CD4-positive, alpha-beta T cell treated with Interleukin-6 at 100 ng/mL for 8 hours (primary cell): ENCODE measurements at places on chromosomes 4 and X.

DNA sequence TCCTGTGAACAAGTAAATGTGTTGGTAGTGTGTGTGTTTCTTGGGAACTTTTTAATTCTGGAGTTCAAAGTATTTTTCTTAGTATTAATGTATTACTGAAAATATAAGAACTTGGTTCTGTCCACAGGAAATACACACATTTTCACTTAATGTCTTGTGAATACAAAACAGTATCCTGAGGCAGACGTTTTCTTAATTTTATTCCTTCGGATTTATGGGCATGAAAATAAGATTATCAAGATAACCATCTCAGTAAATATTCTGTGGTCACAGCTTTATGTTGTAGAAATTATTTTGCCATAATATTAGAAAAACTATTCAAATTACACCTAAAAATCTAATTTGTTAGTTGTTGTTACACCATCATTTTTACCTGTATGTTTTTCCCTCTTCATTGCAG, 29.8 kb downstream of the NFKB1 start:
- DNase-seq = no peak

DNA sequence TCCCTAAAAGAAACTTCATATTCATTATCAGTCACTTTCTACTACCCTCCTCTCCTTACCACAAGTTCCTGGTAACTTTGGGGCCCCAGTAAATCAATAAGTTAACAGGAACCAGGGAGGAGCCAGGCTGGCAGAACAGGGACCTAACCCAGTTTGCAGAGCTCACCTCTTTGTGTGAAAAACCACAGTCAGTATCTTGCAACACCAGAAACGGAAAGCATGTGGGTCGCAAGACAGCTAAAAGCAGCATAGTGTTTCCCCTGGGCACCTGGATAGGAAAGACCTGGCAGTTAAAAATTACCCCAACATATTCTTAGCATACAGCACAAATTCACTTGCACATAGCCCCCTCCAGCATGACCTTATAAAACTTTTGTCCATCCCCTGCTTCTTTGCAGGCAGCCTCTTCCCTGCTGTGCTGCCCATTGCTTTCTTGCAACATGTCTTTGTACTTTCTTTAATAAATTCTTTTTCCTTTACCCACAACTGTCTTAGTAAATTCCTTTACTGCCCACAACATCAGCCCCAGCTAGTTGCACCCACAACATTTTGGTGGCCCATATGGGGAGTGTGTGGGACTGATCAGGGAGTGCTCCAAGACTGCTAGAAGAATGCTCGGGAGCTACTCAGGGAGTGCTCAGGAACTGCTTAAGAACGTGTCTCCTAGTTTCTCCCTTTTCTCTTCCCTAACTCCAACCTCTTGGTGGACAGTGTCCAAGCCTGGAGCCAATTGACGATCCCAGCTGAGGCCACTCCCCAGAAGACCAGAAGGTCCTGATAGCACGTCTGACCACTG, 83.4 kb downstream of the MSN start:
- DNase-seq = peak; percentile 54

GRCh38 chr4:138959097-138959815, 56.3 kb upstream of the NOCT start:
- no peak for DNase-seq

- DNase-seq = no peak
Measured at GRCh38 chr4:140249351-140249750, 95.4 kb upstream of the MAML3 start.

DNA sequence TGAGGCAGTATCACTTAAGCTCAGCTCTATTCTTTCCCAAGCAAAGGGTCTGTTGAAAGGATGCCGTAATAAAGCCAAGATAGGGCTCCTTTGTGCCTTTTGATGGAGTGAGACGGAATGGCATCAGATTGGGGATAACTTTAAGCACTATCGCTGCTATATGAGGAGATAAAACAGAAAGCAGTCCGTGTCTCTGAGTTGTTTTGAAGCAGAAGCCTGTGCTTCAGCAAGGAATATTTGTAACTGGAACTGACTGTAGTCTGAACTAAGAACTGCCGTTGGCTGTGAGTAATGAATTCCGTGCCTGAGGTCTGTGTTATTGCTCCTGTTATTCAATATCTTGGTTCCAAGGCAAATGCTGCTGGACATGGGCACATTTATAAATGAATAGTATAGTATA, 297.4 kb downstream of the ANKRD50 start:
- no peak for DNase-seq

- DNase-seq = no peak
Measured at GRCh38 chrX:120740072-120740471, 110.2 kb upstream of the C1GALT1C1 start.

DNA sequence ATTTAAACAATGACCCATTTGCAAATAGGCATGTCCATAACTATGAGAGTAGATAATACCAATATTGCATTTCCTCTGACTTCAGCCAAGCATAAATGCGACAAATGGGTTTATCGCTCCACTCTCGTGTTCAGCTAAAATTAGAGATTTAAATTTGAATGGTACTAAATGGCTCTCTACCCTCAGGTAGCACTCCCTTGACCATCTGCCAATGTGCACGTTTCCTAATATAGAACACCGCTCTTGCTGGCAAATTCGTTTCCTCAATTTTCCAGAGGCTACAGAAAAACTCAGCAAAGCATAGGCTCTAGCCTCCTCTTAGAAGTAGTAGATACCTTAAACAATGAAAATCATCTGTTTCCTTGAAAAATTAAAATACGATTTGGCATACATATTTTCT, 251.6 kb downstream of the ADGRA3 start:
- DNase-seq = no peak

GRCh38 chr4:184402239-184402638, 72.1 kb downstream of the IRF2 start:
- DNase-seq = no peak

GRCh38 chrX:56382278-56382677, 150.1 kb downstream of the KLF8 start:
- DNase-seq = no peak

GRCh38 chrX:43560247-43560946, 95.7 kb upstream of the MAOA start:
- no peak for DNase-seq

DNA sequence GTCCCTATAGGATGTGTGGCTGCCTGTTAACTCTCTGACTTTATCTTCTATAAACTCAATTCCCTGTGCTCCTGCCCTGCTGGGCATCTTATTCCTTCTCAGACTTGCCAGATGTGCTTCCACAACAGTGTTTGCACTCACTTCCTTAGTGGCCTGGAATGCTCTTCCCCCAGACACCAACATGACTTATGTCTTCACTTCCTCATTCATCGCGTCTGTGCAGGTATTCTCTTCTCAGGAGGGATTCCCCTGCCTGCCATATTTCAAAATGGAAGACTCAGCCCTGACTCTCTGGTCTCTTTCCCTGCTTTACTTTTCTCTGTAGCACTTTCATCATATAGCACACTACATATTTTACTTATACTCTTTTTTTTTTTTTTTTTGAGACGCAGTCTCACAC, 344.0 kb downstream of the CENPC start:
- no peak for DNase-seq

- no peak for DNase-seq
Measured at GRCh38 chr4:97593248-97593647, 550.0 kb downstream of the STPG2 start.

- DNase-seq = no peak
Measured at GRCh38 chr4:110515676-110516075, 39.7 kb downstream of the ENPEP start.

DNA sequence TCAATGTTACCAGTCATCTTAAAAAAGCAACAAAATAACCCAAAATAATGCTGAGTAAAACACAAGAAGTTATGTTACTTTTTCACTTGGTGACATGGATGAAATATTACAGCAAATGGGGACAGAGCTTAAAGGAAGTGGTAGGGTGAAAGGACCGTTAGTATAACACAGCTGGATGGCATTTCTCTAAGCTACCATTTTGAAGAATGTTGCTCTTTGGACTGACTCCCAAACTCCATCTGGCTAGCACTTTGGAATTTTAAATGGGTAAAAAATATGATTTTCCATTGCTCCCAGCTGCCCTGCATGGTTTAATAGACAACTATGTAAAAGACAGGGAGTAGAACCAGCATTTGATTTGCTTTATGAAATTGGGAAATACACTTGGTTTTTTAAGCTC, 27.6 kb downstream of the CLCN5 start:
- DNase-seq = no peak

- no peak for DNase-seq
Measured at GRCh38 chr4:180120068-180120467, 2123.1 kb upstream of the TENM3 start.

DNA sequence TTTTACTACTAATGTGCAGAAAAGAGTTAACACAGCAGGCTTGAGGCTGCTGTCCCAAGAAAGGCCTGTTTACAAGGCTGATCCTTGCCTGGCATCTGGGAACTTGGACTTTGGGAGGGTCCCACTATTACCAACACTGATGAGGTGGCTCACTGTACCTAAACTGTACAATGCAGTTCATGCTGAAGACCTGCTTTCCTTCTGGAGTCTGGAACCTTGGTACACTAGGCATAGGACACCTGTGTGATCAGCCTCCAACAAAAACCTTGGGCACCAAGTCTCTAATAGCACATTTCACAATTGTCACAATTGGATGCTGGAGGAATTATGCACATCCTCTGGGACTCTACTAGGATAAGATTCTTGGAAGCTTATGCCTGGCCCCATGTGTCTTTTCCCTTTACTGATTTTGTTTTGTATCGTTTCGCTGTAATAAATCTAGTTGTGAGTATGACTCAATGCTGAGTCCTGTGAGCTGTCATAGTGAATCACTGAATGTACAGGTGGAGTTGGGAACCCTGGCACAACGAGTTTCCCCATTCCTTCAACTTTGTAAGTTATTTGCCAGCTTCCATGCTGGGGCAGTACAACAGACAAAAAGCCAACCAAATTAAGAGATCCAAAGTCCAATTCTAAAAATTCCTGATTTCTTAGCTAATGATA, 45.9 kb downstream of the TEC start:
- DNase-seq = no peak

- DNase-seq = no peak
Measured at GRCh38 chrX:31258166-31258565, 186.3 kb upstream of the FTHL17 start.

DNA sequence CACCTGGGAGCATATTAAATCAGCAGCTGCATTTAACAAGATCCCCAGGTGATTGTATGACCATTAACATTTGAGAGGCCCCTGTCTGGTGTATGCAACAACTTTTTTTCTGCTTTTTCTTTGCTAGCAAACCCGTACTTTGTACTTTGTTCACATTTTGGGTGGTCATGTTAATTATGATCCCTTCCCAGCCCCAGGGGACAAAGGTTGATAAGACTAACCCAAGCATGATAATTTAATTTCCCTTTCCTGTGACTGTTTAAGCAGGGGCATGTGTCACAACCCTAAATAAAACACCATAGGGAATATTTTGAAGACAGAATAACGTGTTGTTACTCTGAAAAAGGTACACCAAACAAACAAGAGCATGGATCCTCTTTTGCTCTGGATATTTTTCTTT, 332.0 kb downstream of the PCDH18 start:
- DNase-seq = no peak

DNA sequence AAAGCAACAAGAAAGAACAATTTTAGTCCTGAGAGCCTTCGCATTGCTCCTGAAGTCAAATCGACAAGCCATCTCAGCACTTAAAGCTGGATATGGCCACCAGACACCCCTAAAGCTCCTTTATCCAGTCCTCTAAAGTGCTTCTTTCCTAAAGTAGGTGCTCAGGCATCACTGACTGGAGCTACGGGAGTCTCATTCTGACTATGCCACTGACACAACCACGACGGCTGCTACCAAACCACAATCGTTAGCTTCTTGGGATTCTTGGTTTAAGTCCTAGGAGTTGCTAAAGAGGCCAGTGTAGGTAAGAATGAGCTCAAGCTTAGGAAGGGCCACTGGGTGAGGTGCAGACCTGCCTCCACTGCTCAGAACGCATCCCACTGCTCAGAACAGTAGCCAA, 1.0 kb downstream of the SLC10A6 start:
- DNase-seq = no peak

DNA sequence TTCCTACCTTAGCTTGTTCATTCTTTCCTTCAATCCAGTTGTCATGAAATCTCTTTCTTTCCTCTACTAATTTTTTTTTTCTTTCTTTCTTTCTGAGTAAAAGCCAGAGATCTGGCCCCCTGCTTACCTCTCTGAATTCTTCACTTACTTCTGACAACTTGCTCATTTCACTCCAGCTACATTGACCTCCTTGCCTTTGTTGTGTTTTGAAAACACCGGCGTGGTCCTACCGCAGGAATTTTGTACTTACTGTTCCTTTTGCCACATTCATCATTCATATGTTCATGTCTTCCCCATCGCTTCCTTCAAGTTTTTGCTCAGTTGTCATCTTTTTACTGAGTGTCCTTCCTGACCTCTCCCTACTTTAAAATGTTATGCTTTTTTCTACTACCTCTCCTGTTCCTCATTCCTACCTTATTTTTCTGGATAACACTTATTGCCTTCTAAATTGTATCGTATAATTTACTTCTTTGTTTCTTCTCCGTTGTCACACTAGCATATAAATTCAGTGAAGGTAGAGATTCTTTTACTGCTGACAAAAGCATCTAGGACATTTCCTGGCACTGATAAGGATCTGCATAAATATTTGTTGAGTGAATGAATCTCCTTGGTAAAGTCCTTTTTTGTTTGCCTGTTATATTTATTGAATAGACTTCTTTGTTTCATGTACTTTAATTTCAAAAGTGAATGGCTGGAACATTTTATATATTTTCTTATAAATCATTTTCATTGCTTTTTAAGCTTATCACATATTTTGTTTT, 74.4 kb downstream of the NFKB1 start:
- no peak for DNase-seq

- no peak for DNase-seq
Measured at GRCh38 chr4:3434881-3435685, 6.7 kb upstream of the HGFAC start.

GRCh38 chr4:112508356-112508755, 7.6 kb downstream of the NEUROG2 start:
- DNase-seq = no peak

DNA sequence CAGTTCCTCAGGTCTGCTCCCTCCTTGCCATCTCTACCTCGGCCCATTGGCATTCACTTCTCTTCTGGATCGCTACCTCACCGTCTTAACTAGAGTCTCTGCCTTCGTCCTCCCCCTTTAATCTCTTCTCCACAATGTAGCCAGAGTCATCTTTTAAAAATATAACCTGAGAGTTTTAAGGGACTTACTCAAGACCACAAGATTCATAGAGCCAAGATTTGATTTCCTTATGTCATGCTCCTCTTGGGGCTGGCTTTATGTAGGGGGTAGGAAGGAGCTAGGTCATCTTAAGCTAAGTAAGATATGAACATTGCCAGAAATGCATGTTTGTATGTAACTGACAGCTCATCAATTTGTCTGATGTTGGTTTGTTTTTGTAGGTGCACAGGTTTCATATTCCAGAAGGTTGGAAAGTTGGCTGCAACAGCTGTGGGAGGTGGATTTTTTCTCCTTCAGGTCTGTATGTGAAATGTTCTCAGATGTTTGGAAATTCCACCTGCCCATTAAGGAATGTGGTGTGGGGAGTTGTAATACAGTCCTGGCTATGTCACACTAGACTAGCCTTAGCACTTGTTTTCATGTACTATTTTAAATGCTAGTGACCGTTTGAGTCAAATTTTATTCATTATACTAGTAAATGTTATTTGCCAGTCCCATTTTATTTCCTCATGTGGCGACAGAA, 19.6 kb downstream of the FUNDC2 start:
- no peak for DNase-seq

- DNase-seq = peak; percentile 49
Measured at GRCh38 chr4:38177641-38178391, 217.6 kb downstream of the PTTG2 start.
